ENCODE measurements at places on chromosomes 6 and 20.

DNA sequence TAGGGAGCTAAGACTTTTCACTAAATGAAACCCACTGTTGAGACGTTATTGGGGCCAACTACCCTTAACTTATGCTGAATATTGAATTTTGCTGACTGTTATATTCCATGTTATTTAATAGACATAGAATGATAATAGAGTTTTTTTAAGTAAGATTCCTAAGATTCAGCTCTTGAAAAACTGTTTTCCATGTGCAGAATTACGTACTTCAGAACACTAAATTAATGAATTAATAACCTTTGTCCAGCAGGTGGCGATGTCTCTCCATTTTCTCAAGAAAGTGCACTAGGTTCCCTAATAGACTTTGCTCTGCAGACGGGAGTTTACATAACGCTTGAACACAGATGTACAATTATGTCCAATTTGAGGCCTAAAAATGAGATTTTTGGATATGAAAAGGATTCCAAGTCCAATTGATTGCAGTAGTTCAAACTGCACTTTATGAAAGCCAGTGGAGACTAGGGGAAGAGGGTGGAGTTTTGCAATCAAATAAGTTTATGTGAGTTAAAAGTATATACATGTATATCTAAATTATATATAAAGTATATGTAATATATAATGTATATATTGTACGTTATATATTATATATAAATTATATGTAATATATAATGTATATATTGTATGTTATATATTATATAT is 282.1 kb downstream of the UST start:
- DNase-seq = peak; percentile 54

GRCh38 chr6:66396549-66396948 is 689.5 kb upstream of the EYS start:
- no peak for DNase-seq

DNA sequence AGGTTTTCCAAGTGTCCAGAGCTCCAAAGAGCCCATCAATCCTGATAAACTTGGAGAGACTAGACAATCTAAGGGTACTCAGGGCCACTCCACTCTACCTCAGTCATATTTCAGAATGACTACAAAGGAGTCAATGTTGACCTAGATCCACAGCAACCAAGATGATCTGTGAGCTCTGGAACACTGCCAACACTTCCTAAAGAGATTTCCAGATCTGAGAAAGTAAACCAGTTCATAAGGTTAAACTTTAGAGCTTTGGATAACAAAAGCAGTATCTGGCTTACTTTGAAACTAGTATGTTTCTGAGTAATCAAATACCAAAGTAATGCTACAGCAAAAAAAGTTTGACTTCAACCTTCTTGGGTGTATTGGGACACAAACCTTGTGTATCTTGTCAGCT is 122.7 kb downstream of the BTBD9 start:
- DNase-seq = no peak

- DNase-seq = no peak
Observed at GRCh38 chr6:40933864-40934263, 105.2 kb downstream of the UNC5CL start.

- DNase-seq = no peak
Observed at GRCh38 chr6:46324706-46325105, 153.9 kb upstream of the ENPP5 start.

GRCh38 chr6:134123666-134124208 is 71.3 kb upstream of the SLC2A12 start:
- no peak for DNase-seq

DNA sequence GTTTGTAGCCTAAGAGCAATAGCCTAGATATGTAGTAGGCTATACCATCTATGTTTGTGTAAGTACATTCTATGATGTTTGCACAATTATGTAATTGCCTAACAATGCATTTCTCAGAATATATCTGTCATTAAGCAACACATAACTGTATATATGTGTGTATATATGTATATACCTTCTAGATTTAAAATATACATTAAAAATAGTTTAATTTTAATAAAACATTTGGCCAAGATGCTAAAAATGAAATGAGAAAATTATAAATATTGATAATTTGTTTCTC is 20.6 kb downstream of the SESN1 start:
- DNase-seq = no peak

- no peak for DNase-seq
Observed at GRCh38 chr6:99467509-99468106, 42.5 kb upstream of the PNISR start.

DNA sequence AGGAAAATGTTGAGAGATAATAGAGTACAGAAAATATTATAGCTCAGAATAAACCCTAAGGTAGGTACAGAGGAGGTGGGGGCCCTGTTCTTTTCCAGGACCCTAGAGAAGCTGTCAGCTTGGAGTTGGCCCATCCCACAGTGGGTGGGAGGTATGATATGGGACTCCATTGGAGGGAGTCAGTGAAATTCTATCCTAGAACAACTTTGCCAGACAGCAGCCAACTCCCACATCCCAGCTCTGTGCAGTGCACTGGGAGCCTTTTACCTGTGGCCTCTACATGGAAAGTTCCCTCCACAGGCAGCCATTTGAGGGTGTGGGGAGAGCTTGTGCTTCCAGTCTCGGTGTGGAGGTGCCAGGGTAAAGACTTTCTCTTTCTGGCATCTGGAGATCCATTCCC is 36.8 kb upstream of the CLIC5 start:
- no peak for DNase-seq

- DNase-seq = no peak
Observed at GRCh38 chr6:87660226-87660911, 41.7 kb downstream of the AKIRIN2 start.

DNA sequence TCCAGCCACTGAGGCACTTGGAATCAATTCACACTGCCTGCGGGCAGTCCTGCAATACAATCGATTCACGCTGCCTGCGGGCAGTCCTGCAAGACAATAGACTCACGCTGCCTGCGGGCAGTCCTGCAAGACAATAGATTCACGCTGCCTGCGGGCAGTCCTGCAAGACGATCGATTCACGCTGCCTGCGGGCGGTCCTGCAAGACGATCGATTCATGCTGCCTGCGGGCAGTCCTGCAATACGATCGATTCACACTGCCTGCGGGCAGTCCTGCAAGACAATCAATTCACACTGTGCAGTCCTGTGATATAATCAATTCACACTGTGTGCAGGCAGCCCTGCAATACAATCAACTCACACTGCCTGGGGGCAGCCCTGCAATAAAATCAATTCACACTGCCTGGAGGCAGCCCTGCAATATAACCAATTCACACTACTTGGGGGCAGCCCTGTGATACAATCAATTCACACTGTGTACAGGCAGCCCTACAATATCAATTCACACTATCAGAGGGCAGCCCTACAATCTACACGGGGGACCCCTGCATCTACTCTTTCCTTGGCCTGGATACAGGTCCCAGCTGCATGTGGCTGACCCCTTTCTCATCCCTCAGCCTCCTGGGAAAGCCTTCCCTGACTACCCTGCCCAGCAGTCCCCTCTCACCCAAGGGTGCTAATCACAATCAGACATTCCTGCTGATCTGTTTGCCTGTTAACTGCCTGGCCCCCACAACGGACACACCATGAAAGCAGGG is 10.4 kb downstream of the TAF4 start:
- no peak for DNase-seq

- DNase-seq = no peak
Observed at GRCh38 chr6:15945593-15946159, 183.2 kb upstream of the MYLIP start.

DNA sequence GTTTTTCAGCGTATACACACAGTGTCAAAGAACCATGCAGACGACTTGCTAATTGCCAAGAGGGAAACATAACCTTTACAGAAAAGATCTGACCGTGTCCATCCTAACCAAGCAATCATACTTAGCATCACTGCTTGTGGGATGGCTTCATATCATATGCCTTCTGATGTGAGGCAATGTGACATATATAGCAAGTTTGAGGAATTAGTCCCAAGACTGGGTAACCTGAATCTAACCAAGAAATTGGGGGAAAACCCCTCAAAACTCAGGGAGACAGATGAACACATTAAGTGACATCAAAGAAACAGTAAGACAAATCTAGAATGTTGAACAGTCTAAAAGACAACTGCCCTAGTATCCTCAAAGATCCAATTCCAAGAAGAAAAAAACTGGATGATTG is 18.4 kb downstream of the GNL1 start:
- no peak for DNase-seq

DNA sequence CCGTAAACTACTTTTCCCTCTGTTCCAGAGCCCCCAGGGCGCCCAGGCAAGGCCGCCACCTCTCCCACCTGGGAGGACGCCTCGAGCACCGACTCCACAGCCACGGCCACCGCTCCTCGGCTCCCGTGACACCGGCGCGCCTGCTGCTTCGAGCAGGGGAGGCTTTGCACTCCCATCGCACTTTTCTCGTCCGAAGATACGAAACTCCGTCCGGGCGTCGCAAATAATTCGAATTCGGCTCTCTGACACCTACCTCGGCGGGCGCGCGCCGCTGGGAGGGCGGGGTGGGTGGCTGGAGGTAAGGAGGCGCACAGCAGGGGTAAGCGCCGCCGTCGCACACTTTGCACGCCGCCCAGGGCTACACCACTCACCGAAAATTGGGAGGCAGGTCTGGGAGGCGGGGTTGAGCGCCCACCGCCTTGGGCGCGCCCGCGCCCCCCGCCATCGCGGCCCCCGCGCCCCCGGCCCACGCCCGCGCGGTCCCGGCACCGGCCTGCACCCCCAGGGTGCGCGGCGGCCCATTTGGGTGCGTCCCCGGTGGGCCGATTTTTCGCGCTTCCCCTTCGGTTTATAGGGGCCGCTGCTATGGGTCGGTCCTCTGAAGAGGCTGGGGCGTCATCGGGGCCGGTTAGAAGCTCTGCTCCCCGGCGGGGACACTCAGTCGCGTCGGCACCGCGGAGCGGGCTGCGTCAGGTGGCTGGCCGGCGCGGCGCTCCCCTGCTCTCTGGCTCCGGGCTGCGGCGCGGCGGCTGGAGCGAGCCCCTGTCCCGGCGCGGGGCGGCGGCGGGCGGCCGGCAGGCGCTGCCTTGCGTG is 36.2 kb downstream of the GNAS start:
- peak; percentile 78 for DNase-seq

DNA sequence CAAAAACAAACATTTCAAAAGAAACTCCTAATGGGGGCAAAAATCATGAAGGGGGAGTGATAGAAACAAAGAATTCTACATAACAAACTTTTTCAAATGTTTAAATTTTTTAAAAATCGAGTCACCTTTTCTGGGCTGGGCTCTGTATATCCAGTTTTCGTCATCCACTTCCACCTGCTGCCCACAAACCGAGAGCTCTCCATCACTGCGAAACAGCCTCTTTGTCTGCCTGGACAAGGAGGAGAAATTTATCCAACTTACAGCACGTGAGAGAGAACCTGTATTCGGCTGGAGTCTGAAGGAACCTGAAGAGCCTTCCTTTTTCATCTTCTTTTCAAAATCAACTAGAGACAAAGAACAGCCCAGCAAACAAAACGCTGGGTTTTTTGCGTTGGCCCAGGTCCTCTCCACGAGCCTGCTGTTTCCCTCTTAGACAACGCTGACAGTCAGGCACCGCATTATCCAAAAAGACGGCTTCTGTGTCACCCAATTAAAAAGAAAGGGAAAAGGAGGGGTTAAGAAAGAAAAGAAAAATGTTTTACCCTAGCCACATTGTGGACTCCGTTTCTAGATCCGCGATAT is 72.4 kb upstream of the NHSL1 start:
- no peak for DNase-seq

GRCh38 chr6:150806790-150807189 is 58.7 kb upstream of the MTHFD1L start:
- DNase-seq = no peak

DNA sequence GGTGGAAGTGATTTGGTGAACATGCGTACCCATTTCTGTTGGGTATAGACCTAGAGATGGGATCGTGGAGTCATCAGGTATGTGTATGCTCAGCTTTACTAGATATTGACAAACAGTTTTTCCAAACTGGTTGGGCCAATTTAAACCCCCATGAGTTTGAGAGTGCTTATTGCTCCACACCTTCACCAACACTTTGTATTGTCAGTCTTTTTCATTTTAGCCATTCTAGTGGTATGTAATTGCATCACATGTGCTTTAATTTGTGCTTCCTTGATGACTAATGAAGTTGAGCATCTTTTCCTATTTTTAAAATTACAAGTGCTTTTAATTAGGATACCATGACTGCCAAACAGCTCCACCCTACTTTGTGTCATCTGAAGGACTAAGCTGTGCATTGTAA is 158.9 kb upstream of the AKIRIN2 start:
- no peak for DNase-seq

- no peak for DNase-seq
Observed at GRCh38 chr6:32472781-32473375, 33.2 kb downstream of the HLA-DRA start.

DNA sequence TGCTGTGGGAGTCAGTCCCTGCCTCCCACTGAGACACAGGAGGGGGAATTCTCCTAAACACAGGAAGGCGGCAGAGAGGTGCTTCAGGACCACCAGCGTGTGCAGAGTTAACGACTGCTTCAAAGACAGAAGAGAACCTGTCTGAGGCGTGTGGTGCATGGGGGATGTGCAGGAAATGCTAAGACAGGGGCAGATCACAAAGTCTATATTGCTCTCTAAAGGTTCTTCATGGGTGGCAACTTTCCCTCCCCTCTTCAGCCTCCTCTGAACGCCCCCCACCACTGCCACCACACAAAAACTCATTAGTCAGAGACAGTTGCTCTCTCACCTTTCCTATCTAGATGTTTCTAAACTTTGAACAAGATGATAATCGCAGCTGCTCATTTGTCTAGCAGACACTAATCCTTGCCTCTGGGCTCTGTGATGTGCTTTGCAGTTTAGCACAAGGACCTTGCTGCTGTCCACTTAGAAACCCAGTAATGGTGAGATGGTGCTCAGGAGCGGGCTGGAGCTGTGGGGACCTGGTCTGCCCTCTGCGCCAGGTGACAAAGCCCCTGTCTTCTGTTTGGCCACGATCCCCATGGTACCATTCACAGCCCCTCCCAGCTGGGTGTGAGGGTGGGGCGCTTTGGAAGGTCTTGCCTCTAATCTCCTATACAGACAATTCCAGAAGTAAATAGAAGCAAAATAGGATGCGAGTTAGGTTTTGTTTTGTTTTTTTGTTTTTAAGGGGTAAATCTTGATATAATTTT is 219.6 kb downstream of the NRN1 start:
- no peak for DNase-seq

- no peak for DNase-seq
Observed at GRCh38 chr6:163745536-163746400, 331.2 kb downstream of the QKI start.
